Activated CD4-positive, alpha-beta T cell treated with anti-CD3 and anti-CD28 coated beads for 4 hours (primary cell): ENCODE measurements at places on chromosomes 6 and 20.
A peak's percentile ranks its signal among the peaks of the same experiment; 100 is the strongest.

- DNase-seq: no peak
Observed at GRCh38 chr6:117352466-117353081, 73.2 kb downstream of the ROS1 start.

GRCh38 chr20:54002741-54003140, 67.7 kb downstream of the BCAS1 start:
- no peak for DNase-seq

DNA sequence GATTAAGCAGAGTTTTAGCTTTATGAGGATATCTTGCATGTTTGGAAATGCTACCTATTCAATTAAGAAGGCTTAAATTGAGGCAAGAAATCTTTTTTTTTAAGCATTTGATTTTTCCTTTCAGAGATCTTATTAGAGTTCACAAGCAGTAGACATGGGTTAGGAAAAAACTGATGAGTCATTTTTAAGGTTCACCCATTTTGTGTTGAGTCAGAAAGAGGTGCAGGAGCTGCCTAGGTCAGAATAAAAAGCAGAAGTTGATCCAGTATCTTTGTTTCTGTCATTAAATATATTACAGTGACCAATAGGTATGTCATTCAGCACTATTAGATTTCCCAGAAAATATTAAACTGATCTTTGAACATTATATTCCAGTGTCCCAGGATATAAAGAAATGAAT, 306.8 kb downstream of the LMBRD1 start:
- DNase-seq: no peak

DNA sequence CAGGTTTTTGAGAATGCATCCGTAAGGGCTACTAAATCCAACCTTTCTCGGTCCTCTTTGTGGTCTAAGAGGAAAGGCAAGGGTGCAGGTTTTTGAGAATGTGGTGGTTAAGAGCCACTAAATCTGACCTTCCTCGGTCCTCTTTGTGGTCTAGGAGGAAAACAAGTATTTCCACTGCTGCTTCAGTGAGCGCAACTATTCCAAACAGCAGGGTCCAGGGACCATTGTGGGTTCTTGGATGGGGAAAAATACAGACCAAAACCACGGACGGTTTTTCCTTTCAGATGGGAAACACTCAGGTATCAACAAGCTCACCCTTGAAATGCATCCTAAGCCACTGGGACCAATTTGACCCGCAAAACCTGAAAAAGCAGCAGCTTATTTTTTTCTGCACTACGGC, 21.9 kb downstream of the BTBD9 start:
- DNase-seq: no peak

DNA sequence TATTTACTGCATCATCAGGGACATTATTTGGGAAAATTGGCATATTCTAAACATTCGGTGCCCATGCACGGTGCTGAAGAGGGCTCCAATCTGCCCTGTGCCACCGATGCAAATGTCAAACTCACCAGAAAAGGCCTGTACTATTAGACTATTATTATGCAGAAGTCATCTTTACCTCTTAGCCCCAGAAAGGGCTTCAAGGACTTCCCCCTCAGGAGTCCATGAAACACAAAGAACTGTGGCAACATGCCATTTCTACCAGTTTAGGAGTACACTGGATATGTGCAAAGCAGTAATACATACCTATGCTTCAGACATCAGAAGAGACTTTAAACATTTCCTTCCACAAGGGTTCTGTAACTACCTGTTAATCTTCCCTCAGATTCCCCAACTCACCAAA, 8.6 kb downstream of the DIDO1 start:
- DNase-seq: no peak

- no peak for DNase-seq
Observed at GRCh38 chr20:25408170-25408547, 686 bp downstream of the GINS1 start.

GRCh38 chr6:82996156-82996555, 69.5 kb downstream of the UBE3D start:
- DNase-seq: no peak

DNA sequence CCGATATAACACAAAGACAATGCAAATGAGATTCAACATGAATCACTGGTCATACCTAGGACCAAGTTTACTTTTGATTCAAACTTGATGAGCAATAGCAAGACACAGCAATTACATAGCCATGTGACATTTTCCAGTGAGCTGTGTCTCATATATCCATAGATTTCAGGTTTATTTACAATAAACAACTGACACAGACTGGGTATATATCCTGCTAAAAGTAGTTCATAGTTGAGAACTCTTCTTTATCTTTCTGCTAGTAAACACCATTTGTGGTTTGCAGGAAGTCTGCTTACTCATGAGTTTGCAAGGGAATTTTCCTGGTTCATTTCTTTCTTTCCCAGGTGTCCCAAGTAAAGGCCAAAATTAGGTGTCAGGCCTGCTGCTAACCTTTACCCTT, 343.4 kb downstream of the KIF16B start:
- DNase-seq: no peak

- DNase-seq: no peak
Observed at GRCh38 chr6:108651340-108652227, 90.9 kb downstream of the FOXO3 start.

- no peak for DNase-seq
Observed at GRCh38 chr6:53294095-53294494, 54.7 kb downstream of the ELOVL5 start.

- DNase-seq: no peak
Observed at GRCh38 chr6:17458966-17459365, 65.6 kb downstream of the CAP2 start.

- no peak for DNase-seq
Observed at GRCh38 chr20:24633026-24633425, 163.6 kb downstream of the SYNDIG1 start.

DNA sequence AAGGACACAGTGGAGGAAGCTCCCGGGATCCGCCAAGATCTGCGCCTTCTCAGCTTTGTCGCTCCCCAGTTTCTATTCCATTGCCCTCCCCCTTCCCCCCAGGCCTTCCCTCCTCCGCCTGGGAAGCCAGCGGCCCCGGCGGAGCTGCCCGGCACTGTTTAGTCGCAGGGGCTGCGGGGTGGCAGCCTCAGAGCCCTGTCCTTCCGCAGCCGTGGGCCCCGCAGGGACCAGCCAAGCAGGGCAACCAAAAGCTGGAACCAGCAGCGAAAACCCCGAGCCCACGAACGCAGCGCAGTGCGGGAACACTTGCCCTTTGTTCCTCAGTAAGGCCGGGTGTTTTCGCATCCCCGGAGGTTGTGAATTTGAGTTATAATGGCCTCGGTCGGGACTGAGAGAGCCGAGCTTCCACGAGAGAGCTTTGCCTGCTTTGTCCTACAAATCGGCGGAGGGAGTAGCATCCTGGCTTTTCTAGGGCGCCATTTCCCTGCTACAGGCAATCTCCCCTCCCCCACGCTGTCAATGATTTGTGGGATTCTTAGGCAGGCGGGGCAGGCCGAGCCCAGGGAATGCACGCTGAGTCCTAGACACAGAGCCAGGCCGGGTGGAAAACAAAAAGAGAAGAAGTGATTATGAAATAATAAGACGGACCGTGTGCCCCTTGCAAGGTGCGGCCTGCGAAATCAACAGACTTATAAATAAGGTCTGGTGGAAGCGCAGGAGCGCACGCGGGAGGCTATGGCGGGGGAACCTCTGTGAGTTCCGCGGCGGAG, 4.0 kb upstream of the TUBB2B start:
- DNase-seq: no peak

- no peak for DNase-seq
Observed at GRCh38 chr6:139847457-139847813, 473.0 kb upstream of the CITED2 start.

DNA sequence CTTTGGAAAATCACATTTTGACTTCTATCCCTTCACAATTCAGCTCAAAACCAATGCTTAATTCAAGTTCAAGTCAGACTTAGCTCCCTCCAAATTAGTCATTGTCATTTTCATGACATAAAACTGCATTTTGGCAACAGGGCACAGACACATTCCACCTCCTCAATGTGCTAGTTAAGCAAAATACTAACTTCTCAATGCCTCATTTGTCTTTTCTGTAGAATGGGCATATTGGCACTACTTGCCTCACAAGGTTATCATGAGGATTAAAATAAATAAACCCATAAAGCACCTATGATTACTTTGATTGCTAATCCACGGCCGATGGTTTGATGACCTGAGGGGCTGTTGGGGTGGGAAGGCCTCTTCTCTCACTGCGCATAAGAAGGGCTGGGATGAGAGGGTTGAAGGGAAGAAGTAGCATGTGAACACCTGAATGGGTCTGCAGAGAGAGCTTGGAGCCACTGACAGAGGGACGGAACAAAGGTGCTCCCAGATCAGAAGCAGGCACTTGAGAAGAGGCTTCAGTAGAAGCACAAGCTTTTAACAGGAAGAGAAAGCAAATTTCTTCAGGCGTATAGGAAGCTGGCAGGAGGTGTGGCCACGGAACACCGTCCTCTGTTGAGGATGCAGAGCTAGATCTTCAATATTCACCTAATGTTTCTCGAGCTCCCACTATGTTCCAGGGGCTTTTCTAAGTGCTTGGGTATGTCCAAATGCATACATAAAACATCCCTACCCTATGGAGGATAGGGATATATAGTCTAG, 11.7 kb upstream of the TBC1D7 start:
- no peak for DNase-seq

GRCh38 chr6:13472976-13473767, 14.2 kb downstream of the GFOD1 start:
- DNase-seq: no peak

DNA sequence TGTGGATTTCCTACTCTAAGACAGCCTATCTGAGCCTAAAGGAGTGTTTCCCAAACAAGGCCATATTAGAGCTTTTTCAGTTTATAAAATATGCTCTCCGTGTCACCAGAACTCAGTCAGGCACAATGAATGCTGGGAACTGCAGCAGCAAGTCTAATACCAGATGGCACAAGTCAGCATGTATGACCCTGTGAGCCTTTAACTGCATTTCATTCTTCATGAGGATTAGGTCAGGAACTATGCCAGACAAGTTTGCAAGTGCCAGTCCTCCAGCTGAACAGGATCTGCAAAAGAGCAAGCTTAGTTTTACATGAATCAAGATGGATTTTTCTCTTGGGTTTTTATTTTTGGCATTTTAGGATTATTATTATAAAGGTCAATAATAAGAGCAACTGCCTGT, 66.7 kb upstream of the SAMD5 start:
- no peak for DNase-seq

- peak; percentile 71 for DNase-seq
Observed at GRCh38 chr6:11353921-11354389, 121.5 kb upstream of the NEDD9 start.

- DNase-seq: no peak
Observed at GRCh38 chr20:50515471-50516106, 5.4 kb downstream of the PTPN1 start.

GRCh38 chr20:61966492-61967244, 99.0 kb downstream of the TAF4 start:
- DNase-seq: no peak

DNA sequence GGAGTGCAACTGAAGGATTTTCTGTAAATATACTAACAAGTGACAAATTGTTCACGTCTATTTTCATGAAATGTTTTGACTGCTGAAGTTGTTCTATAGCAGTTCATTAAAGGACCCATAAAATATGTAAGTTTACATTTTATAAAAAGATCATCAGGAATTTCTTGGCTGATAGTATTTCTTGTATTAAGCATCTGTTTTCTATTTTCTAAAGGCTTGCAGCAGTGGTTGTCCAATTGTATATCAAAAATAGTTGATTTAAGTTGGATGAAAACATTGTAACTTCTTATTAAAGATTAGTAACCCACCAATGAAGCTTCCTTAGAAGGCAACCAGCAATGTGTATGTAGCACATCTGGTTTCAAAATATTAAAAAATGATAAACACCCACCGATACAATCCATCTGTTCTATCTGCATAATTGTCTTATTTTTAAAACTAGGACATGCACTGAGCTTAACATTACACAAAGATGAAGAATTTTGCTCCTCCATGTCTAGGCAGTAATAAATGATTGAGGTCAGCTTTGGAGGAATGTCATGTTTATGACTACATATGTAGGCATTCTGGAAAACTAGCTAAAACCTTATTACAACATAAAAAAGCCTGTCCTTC, 301.3 kb upstream of the TCF21 start:
- DNase-seq: no peak

DNA sequence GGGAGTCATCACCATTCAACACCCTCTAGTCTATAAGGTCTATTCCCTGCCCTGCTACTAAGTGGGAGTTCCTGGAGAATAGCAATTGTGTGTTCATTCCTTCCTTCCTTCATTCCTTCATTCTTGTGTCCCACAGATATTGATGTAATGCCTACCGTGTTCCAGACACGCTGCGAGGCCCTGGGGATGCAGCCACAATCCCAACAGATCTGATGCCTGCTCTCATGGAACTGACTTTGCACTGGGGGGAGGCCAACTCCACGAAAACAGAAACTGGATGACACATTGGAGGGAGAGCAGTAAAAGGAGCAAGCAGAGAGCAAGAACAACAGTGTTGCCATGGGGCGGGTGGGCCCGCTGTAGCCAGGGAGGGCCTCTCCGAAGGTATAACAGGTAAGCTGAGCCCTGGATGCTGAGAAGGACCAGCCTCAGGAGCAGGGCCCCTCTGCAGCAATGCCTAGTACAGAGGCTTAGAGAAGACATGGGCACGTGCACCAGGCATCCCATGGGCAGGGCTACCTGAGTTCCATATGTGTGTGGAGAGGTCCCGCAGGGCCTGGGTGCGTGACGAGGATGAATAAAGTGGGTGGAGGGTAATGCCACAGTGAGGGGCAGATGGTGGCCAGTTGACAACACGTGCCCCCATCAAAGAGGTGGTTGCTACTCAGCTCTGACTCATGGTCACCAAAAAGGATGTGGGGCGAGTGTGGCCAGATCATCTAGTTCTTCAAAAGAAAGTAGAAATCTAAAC, 173.9 kb downstream of the NFATC2 start:
- DNase-seq: no peak

DNA sequence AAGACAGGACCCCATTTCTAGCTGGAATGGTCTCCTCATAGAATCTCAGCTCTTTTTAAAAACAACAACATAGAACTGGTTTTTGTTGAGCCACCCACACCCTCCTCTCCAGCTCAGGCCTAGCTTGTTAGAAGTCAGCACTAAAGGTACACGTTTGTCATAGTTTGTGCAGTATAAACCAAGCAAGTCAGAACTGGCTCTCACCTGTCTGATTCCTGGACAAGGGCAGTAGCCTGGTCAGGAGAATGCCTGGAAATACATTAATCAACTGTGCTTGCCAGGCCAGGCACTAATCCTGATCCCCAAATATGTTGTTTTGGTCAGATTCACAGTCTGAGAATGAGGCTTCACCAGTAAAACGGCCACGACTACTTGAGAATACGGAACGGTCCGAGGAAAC, 296.7 kb downstream of the ZFAND3 start:
- no peak for DNase-seq

GRCh38 chr6:7267466-7268091, 45.4 kb downstream of the SSR1 start:
- no peak for DNase-seq
